ENCODE measurements at places on chromosomes 4 and X. TPM values are rescaled to one million over a fixed set of nuclear protein-coding genes. Genes with fewer than 3 reads are reported as not detected.

DNA sequence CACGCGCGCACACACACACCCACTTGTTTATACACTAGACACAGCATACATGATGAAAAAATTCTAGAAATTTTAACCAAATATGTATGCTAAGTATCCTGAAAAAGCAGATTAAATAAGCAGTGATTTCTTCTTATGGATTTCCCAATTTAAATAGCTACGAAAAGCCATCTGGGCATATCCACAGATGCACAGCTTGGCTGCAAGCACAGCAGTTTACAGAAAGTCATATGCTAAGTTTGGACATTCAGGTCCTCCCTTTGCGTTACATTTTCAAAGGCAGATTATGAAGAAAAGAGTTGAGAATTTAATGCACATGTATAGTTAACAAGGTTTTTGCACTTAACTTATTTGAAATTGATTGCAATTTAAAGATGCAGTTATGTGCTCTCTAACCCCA lies 542.2 kb upstream of the EPHA5 start:
- no peaks in the 10 kb centered on the region for H3K36me3 ChIP-seq
- no peak for DNase-seq
- H3K27ac ChIP-seq, result no peak overlapping the region
- H3K4me3 ChIP-seq, result no peak overlapping the region

GRCh38 chr4:55027596-55027995 lies 97.8 kb downstream of the KDR start:
- H3K36me3 ChIP-seq, result no peaks in the 10 kb centered on the region
- H3K27ac ChIP-seq, result no peak overlapping the region
- H3K4me1 ChIP-seq, result no peaks in the 10 kb centered on the region
- no peak for DNase-seq
- H3K4me3 ChIP-seq, result no peak overlapping the region
- no peaks in the 10 kb centered on the region for H3K27me3 ChIP-seq

GRCh38 chr4:137514406-137515111 lies 17.7 kb downstream of the PCDH18 start:
- H3K27me3 ChIP-seq, result no peaks in the 10 kb centered on the region
- H3K36me3 ChIP-seq, result no peaks in the 10 kb centered on the region
- no peak overlapping the region for H3K27ac ChIP-seq

DNA sequence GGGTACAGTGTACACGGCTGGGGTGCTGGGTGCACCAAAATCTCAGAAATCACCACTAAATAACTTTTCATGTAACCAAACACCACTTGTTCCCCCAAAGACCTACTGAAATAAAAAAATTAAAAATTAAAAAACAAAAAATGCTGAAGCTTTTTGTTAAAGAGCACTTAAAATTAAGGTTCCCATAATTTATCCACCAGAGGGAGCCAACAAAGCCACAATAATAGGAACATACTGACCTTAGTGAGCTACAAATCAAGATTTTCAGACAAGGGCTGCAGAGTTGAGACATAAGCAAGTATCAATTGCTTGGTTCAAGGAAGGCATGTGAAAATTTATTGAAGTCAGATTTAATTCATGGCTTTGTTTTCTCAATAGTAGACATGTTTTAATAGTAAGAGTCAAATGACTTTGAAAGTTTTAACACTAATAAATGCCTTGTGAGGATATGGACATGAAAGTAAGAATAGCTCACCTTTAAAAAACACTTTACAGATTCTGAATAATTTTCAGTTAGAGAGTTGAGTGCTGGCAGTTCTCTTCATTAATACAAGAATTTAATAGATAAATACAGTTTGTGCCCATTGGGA lies 43.0 kb upstream of the SCOC start:
- no peak for DNase-seq
- no peaks in the 10 kb centered on the region for H3K4me1 ChIP-seq
- H3K4me3 ChIP-seq, result no peak overlapping the region
- H3K27ac ChIP-seq, result no peak overlapping the region
- no peaks in the 10 kb centered on the region for H3K27me3 ChIP-seq

GRCh38 chr4:63430105-63430504 lies 979.1 kb downstream of the TECRL start:
- H3K27ac ChIP-seq, result no peak overlapping the region
- H3K36me3 ChIP-seq, result no peaks in the 10 kb centered on the region
- DNase-seq, result no peak
- H3K27me3 ChIP-seq, result no peaks in the 10 kb centered on the region
- H3K4me1 ChIP-seq, result no peaks in the 10 kb centered on the region
- no peak overlapping the region for H3K4me3 ChIP-seq

DNA sequence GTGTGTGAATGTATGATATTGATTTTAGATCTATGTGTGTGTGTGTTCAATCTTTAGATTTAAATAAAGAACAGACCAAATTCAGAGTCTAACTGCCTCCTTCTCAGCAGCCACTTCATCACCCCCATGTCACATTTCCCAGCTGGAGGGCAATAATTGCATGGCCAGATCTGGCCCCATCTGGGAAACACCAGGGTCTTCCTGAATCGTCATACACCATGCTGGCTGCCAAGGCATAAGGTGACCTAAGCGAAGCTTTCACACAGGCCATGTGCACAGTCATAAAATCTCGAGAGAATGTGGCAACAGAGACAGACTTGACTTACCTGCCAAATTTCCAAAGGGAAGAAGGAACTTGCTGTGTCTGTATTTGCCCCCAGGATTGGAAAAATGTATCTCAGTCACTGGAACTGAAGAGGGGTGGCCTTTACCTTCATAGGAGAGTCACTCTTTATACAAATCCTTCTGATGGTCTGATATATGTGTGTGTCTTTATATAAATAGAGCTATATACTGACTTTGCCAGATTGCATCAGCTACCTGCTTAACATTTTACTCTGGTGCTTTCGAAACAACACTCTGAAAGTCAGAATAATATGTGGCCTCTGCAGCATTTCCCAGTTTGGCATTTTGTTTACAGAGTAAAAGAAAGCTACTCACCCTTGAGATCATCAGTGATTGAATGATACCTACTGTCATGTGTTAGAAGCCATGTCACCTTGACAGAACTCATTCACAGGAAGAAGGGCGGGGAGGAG lies at the start of gene PLAC1:
Gene PLAC1 (minus strand): TSS at position 470 of the 758 bp plus-strand sequence. CDS start 91,789 bp downstream, outside the sequence.
- DNase-seq, result no peak
- no peaks in the 10 kb centered on the region for H3K36me3 ChIP-seq
- H3K4me3 ChIP-seq, result no peak within 1 kb of the TSS
- no peaks in the 10 kb centered on the region for H3K4me1 ChIP-seq

DNA sequence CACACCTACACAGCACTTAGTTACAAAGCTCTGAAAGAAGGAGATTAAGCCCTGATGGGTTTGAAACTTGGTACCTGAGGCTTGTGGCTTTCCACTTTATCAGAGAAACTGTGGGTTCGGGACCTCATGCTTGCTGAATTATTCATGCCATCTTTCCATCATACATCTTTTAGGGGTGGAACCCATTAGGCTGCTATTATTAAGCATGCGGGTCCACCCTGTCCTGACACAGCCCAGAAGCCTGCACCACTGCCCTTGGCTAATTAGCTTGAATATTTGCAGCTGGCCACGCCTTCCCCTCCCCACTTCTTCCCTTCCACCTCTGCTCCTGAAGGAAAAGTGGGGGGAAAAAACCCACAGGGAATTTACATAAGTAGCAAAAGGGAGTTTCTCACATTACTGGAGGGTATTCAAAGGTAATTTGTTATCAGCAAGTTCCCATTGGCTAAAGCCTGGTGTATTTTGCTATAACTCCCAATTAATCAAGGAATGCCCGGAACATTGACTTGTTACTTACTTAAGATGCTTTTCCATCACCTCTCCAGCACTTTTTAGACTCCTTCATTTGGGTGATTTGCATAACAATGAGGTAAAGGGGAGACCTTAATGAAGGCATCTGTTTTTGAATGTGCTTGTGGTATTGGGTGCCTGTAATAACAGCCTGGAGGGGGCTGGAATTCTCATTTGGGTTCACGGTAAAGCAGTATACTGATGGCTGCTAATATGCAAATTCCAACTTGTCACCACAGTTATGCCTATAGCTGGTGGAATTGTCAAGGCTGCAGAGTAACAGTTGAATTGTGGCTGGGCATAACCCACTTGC lies 231.7 kb upstream of the GATB start:
- H3K27me3 ChIP-seq, result no peaks in the 10 kb centered on the region
- H3K4me1 ChIP-seq, result no peaks in the 10 kb centered on the region
- H3K36me3 ChIP-seq, result no peaks in the 10 kb centered on the region
- no peak for DNase-seq

- H3K27me3 ChIP-seq, result no peaks in the 10 kb centered on the region
- no peak overlapping the region for H3K4me3 ChIP-seq
- peak; percentile 69 for DNase-seq
- no peaks in the 10 kb centered on the region for H3K4me1 ChIP-seq
- H3K36me3 ChIP-seq, result no peaks in the 10 kb centered on the region
These were observed 128.3 kb downstream of the UCHL1 start for GRCh38 chr4:41384992-41385391.

- H3K27me3 ChIP-seq, result no peaks in the 10 kb centered on the region
- no peaks in the 10 kb centered on the region for H3K4me1 ChIP-seq
- no peaks in the 10 kb centered on the region for H3K36me3 ChIP-seq
- no peak for DNase-seq
- no peak overlapping the region for H3K4me3 ChIP-seq
These were observed 44.3 kb upstream of the TNIP3 start for GRCh38 chr4:121208244-121209007.

GRCh38 chrX:107861056-107861455 lies 35.4 kb downstream of the MID2 start:
- H3K4me1 ChIP-seq, result no peaks in the 10 kb centered on the region
- no peaks in the 10 kb centered on the region for H3K27me3 ChIP-seq
- H3K4me3 ChIP-seq, result no peak overlapping the region
- DNase-seq, result no peak
- H3K36me3 ChIP-seq, result no peaks in the 10 kb centered on the region
- no peak overlapping the region for H3K27ac ChIP-seq

DNA sequence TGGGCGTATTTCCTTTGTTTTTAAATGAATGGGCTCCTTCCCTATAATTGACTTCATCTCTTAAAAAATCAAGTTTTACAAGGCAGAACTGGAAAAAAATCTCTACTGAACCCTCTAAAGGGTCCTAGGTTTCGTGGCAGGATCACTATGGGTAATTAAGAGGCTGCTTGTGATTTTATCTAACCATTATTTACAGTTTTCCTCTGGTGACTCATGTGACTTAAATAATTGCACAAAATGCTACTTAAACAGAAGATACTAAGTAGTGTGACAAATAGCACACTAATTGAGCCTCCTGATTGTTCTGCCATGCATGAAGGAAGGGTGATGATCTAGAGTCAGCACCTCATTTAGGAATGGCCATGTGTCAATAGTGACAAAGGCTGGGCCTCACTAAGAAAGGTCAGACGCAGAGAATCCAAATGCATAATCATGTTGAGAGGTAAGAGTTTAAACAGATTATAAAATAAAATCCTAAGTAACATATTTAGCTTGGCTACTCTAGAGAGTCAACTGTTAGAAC lies 35.5 kb downstream of the OFD1 start:
- no peaks in the 10 kb centered on the region for H3K4me1 ChIP-seq
- no peak overlapping the region for H3K27ac ChIP-seq
- H3K27me3 ChIP-seq, result no peaks in the 10 kb centered on the region
- no peak for DNase-seq

- H3K27me3 ChIP-seq, result no peaks in the 10 kb centered on the region
- H3K4me3 ChIP-seq, result no peak overlapping the region
- H3K36me3 ChIP-seq, result no peaks in the 10 kb centered on the region
- H3K4me1 ChIP-seq, result no peaks in the 10 kb centered on the region
These were observed 34.5 kb upstream of the TLR2 start for GRCh38 chr4:153649572-153649991.

DNA sequence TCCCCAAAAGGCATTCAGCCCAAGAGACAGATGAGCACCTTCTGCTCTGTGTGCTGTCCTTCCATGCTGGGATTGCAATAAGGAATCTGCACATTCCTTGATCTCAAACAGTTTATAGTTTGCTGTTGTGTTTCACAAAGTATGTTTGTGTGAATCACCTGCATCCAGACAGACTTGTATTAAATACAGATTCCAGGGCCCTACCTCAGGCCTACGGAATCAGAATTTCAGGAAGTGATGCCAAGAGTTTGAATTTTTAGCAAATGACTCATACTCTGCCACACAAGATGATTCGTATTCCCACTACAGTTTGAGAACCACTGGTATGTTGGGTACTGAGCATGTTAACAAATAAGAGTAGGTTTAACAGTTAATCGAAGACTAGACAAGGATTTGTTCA lies 7.0 kb downstream of the VAMP7 start:
- no peaks in the 10 kb centered on the region for H3K36me3 ChIP-seq
- H3K4me3 ChIP-seq, result no peak overlapping the region
- H3K27me3 ChIP-seq, result no peaks in the 10 kb centered on the region
- H3K4me1 ChIP-seq, result no peaks in the 10 kb centered on the region
- DNase-seq, result no peak

- H3K4me3 ChIP-seq, result no peak overlapping the region
- H3K27me3 ChIP-seq, result no peaks in the 10 kb centered on the region
- H3K36me3 ChIP-seq, result no peaks in the 10 kb centered on the region
- H3K4me1 ChIP-seq, result peaks cover 11% of the 10 kb centered on the region
These were observed 5.2 kb downstream of the HADH start for GRCh38 chr4:107994894-107995293.

DNA sequence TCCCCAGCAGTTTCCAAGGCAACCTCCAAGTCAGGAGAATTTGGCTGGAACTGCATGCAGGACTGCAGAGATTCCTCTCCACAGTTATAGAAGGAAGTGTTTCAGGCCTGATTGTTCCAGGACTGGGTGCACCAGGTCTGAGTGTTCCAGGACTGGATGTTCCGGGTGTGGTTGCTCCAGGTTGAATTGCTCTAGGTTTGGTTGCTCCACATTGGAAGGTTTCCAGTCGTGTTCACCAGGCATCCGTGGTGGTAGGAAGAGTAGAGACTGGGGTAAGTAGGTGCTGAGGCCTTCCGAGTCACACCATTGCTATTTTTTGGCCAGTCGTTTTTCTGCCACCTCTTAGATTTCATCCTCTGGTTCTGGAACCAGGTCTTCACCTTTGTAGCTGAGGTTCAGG lies 105.4 kb downstream of the MSN start:
- no peaks in the 10 kb centered on the region for H3K27me3 ChIP-seq
- no peaks in the 10 kb centered on the region for H3K36me3 ChIP-seq
- no peaks in the 10 kb centered on the region for H3K4me1 ChIP-seq
- H3K4me3 ChIP-seq, result no peak overlapping the region

RAB9B gene
- total RNA-seq, result 16.8 TPM

CCDC149 gene
- 6.2 TPM for total RNA-seq

LRCH2 gene
- total RNA-seq, result 13.3 TPM

KLB gene
- 0.08 TPM for total RNA-seq

AFM gene
- 0.15 TPM for total RNA-seq

Measured in ovary (tissue), 10 donors.